ENCODE measurements at places on chromosomes 5 and 9.
A peak's percentile ranks its signal among the peaks of the same experiment; 100 is the strongest.

DNA sequence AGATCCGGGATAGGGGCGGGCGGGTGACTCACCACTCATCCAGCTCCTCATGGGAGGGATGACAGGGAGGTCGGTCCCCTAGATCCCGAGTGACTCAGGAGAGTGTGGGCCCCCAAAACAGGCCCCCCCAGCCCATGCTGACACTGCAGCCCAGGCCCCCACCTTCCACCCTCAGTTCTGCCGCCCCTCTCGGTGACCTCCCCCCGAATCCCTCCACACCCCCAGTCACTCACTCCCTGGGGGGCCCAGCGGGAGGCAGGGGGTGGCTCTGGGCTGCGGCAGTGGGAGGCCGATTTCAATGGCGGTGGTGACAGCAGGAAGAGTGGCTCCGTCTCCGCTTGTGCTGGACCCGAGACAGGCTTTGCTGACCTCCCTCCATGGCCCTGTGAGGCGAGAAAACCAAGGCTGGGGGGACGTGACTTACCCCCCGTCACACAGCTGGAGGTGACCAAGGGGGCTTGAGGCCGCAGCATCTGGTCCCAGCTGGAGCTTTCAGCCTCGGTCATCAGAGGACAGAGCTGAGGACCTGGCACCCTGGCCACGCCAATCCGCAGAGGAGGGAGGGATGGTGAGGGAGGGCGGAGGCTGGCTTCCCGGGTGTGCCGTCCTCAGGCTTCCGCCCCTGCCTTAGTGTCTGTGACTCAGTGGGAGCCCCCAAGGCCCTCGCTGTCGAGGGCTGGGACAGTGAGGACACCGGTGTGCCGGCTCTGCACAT, 9.0 kb downstream of the GPSM1 start:
- DNase-seq = no peak

- DNase-seq = no peak
These were observed 51.7 kb upstream of the SEMA6A start for GRCh38 chr5:116626272-116626723.

DNA sequence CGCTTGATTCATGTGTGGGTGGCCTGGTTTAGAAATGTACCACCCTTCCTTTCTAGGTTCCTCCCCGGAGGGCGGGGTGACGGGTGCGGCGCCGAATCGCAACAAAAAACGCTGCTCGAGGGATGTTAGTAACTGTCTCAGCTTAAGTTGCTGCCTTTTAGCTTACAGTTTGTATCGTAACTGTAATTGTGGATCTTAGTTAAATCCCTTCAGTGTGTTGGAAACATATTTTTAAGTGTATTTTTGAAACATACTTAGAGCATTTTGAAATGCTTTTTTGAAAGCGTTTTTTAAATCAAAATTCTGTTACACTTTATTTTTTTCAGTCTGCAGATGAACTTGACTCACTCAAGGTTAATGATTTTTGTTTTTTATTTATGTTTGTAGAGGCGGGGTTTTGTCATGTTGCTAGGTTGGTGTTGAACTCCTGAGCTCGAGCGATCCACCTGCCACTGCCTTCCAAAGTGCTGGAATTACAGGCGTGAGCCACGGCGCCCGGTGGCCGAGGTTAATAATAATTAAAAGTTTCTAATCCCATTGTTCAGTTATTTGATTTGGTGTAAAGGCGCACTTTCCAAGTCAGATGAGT, 997 bp upstream of the CHD1 start:
- no peak for DNase-seq

DNA sequence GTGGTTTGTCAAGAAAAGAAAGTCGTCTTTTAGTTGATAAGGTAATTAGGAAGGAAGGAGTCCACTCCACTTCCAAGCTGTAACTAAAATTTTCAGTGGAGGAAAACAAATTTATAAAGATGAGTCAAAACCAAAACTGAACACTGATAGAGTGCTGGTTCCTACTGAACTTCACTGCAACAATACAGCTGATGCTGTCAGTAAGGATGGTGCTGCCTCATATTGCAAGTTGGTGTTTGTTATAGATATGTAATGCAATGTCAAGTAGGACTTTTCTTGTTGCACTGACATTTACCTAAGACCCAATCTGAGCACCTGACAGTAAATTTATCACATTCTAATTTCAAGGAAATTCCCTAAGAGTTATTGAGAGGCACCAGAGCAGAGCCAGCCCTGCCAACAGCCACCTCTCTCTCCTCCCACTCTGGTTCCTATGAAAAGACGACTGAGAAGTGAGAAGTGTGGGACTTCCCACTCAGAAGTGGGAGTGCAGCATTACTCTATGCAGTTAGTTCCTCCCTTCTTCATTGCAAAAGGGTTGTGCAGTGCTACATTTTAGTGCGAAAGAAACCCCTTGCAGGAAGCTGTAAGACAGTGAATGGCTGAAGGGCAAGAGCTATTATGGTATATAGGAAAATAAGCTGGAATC, 350.8 kb downstream of the NFIB start:
- no peak for DNase-seq

DNA sequence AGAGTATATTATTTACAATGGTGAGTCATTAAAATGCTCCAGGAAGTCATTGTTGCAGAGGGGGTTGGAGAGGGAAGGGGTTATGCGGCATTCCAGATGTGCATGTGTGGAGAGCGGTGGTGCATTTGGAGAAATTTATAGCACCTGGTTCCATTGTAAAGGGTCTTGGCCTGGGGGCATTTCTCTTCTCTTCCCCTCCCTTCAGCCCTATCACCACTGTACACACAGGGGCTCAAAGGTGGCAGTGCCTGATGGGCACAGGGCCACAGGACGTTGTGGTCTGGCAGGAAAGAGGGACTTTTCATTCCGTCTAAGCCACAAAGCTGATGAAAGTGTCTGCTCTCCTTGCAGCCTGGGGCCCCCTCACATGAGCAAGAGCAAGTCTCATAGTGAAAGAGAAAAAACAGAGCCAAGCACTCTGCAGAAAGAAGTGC, 442.4 kb upstream of the ZNF462 start:
- no peak for DNase-seq

GRCh38 chr5:158080112-158080511, 221.2 kb upstream of the CLINT1 start:
- DNase-seq = no peak

DNA sequence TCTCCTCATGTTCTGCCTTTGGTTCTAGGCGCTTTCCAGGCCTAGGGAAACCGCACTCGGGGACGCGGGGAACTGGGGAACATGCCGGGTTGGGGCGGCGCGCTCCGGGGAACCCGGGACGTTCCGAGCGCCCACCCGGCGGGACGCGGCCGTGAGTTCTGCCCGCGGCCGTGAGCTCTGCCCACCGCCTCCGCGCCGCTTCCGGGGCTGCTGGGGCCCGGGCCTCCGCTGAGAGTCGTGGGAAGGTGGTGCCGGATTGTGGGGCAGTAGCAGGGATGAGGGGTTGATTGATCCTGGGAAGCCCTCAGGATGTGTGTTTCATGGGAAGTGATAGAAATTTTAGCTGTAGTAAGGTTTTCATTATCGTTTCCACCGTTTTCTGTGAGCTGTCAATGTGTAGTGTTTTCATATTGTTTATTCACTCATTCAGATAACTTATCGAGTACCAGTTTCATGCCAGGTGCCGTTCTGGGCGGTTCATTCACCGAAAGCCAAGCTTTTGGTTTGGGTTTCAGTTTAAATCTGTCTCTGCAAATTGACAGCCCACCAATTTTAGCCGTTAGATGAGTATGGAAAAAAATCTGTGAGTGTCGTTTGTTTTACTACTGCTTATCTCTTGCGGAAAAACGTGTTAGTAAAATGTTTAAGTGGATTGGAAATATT, 657 bp downstream of the MTRR start:
- DNase-seq = no peak

DNA sequence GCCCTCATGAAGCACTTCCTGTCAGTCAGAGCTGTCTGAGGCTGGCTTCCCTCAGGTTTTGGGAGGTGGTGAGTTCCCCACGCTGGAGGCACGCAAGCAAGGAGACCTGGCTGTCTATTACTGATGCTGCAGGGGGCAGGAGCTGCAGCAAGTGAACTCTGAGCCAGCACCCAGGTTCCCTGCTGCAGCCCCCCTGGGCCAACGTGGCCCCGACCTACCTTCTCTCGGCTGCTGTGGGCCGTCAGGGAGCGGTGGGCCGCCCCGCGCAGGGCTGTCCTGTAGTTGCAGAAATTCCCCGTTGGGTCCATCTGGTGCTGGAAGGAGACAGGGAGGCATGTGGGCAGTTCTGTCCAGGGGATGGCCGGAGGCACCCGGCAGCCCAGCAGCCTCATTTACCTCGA, 46.8 kb upstream of the RNF130 start:
- no peak for DNase-seq

DNA sequence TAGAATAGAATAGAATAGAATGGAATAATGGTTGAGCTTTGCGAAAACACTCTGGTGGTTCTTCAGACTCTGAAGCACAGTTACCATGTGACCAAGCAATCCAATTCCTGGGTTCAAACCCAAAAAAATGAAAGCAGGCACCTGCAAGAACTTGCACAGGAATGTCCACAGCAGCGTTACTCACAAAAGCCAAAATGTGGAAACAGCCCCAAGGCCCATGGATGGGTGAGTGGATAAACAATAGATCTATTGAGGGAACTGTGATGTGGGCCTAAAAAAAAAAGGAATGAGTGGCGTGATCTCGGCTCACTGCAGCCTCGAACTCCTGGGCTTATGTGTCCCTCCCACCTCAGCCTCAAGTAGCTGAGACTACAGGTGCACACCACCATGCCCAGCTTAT, 21.4 kb upstream of the TMEM250 start:
- DNase-seq = no peak

GRCh38 chr5:53871775-53872174, 311.3 kb downstream of the NDUFS4 start:
- DNase-seq = no peak

DNA sequence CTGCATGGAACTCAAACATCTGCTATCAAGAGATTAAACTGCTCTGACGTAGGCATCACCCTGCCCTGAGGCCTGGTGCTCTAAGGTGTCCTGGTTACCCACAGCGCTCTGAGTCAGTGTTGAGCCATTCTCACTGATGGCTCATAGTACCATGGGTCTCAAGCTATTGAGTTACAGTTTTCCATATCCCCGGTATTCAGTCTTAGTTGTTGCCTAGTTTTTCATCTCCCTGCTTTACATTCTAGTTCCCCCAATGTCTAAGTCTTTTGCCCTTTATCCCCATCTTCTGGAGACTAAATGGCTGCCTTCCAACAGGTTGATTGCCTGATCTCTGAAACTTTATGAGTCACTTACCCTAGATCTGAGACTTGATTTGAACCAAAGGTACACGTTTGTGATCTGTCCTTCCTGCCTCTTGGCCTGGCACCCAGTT, 161.2 kb upstream of the PTGER4 start:
- no peak for DNase-seq

- DNase-seq = no peak
These were observed 23.2 kb downstream of the ZBTB34 start for GRCh38 chr9:126883636-126884035.

GRCh38 chr9:134396825-134397224, 70.6 kb downstream of the RXRA start:
- peak; percentile 18 for DNase-seq

DNA sequence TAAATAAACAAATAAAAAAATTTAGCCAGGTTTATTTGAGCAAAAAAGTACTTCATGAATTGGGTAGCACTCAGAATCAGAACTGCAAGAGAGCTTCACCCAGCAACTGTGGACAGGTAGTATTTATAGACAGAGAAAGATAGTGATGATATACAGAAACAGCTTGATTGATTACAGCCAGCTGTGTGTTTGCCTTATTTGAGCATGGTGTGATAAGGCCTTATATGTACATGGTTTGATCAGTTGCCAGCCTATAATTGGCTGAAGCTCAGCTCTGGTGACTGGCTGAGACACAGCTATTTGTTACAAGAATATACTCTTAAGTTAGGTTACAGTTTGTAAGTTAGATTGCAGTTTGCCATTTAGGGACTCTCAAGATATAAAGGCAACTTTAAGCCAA, 34.3 kb upstream of the ARL15 start:
- DNase-seq = no peak

GRCh38 chr5:68953875-68954617, 139.8 kb upstream of the SLC30A5 start:
- no peak for DNase-seq

- DNase-seq = no peak
These were observed 489 bp downstream of the CHMP5 start for GRCh38 chr9:33265211-33265865.

DNA sequence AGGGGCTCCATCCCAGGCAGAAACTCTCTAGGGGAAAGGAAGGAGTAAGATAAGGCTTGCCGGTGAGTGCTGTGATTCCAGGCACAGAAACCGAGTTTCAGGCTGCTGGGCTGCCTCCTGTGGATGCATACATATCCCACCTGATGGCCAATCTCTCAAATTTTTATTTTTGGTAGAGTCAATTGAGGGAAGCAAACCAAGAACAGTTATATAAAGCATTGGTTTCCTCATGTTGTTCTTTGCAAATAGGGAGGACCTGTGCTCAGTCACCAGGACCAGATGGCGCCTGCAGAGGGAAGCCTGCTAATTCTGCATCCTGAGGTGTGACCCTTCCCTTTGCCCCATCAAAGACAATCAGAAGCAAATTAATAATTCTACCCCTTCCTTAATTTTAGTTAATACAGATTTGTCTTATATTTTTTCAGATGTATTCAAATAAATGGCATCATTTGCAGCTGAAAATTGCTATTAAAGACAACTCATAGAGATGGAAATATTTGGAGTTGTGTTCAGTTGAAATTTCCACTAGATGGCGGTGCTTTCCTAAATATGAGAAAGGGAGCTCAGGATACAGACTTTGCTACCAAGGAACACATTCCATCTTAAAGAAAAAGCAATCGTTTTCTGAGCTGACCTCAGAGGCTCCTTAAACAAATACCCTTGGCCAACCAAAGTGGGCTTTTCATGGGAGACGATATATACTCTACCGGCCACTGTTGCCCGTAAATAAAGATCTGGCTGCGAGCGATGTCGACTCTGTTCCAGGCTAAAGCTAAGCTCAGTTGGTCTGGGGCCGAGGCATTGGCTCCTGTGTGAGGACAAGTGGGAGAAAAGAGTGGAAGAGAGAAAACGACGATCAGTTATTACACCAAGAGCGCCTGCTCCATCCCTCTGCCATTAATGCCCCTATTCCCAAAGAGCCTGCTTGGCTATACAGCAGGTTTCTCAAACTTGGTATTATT, 225.7 kb upstream of the KLF9 start:
- no peak for DNase-seq

- DNase-seq = no peak
These were observed 361.6 kb downstream of the YTHDC2 start for GRCh38 chr5:113875096-113875495.

DNA sequence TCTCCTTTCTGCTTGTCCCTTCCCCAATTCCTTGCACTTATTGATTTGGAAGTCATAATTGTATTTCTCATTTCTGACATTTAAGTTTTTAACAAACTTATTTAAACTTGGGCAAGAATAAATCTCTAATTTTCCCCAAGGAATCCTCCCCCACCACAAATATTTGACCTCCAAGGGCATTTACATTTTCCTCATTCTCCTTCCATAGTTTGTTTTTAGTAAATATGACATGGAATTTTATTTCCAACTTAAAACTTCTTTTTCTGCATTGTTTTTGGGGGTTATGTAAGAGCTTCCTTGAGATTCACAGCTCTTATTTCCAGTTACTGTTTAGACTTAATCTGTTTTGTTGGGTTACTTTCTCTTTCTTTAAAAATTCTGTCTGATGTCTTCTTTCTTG, 64.9 kb downstream of the ZNF618 start:
- no peak for DNase-seq

GRCh38 chr5:74567411-74567995, 73.0 kb downstream of the ENC1 start:
- DNase-seq = no peak

Data from stimulated activated CD8-positive, alpha-beta memory T cell treated with anti-CD3 and anti-CD28 coated beads, Interleukin-2, amount 100 ng/mL, for 48 hours (primary cell).